Stimulated activated CD8-positive, alpha-beta memory T cell treated with anti-CD3 and anti-CD28 coated beads, Interleukin-4, amount 100 ng/mL, for 1 hour (primary cell): ENCODE measurements at places on chromosomes 7 and 10.

DNA sequence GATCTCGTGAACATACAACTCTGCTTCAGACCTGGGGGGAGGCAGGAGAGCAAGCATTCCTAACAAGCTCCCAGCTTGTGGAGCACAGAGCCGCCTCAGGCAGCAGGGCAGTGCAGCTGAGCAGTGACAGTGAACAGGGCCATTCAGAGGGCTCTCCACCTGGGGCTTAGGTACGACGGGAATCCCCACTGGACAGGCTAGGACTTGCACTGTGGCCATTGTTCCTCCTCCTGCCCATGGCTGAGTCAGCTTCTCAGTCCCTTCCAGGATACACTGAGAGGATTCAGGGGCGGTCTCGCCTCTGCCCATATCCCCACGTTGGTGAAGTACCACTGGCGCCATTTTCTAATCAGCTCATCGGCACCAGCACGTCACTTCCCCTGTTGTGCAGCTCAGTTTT is 71.1 kb downstream of the FIGNL1 start:
- DNase-seq = no peak

DNA sequence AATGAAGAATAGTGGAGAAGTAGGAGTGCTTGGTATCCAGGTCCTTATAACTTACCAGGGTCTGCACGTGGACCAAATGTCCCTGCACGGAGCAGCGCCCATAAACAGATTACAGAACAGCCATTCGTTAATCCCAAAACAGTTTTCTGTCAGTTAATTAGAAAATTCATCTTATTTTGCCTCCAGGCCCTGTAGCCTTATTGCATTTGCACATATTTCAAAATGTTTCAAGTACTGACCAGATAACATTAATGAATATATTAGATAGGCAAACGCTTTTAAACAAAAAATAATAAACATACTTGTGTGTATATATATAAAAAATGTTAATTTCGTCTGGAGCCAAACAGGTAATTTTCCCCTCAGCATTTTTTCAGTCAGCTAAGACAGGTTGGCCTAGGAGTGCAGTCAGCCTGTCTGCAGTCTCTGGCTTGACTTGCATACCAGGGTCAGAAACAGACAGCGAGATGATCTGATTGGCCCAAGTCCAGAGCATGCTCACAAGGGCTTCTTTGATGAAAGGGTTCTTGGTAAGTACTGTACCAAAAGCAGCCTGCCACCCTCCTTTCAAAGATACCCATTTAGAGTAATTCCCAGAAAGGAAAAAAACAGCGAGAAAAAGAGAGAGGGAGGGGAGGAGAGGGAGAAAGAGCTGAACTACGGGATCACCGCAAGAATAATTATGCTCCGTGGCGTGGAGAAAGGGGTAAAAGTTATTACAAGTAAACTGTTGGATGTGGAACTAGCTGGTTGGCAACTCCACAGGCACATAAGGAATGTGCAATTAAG is 194.4 kb upstream of the TCF7L2 start:
- DNase-seq = no peak

DNA sequence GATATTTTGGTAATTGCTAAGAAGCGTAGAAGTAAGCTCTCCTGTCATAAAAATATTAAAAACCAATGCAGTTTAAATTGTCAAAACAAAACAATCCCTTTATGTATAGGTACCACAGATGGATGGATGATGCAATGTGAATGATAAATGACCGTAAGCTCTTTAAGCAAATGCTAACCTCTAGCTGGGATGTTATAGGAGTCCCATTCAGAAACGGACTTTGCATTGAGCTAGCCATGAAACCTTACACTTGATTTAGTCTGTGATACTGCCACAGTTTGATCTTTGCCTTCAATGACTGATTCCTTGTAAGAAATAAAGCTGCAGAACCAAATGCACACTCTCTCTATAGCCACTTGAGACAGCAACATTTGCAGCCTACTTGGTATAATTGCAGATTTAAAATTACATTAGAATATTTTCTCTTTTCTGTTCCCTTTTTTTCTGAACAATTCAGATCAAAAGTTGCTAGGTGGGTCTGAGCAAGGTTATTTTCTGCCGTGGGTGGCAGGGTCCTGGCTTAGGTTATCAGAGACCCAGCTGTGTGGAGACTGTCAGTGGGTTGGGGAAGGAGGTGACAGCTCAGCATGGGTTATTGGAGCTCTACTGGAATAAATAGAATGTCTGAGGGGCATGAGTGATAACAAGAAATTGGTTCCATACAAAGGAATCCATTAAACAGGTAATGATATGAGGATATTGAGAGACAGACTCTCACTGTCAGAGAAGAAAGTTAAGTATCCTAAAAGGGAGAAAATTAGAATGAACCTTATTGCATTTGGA is 258.8 kb upstream of the CDC14C start:
- DNase-seq = no peak

DNA sequence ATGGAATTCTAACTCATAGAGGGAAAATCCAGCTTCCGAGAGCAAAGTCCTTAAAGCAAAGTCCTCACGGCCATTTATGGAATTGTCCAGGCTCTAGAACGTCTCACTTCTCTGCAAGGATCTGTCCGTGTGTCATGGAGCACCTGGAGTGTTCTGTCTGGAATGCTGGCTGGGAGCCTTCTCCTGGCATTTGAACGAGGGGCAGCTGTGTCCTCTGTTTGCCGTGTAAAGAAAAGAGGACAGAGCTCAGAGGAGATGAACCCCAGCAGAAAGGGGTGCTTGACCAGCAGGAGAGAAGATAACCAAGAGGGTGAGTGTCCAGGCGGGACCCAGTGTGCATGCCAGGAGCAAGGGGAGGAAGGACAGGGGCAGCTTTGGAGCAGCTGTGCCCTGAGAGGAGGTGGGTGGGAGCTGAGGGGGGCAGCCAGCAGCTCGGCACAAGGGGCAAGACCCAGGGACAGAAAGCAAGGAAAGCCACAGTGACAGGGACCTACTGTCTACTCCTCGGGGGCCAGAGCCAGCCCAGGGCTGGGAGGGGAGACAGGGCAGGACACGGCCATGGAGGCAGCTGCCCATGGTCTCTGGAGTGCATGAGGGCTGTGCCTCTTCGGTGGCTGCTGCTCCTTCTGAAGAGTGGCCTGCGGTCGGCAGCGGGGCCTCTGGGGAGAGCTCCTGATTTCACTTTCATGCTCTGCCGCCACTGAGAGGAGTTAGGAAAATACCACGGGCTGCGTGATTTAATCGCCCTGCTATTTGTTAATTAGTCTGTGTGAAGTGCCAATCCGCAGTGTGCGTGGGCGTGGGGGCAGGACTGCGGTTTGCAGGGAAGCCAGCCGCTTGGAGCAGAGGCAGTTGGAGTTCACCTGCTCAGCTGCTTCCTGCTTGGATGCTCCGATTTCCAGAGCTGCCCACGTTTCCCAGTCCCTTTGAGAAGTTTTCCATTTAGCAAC is 149.3 kb upstream of the SHH start:
- DNase-seq = no peak

DNA sequence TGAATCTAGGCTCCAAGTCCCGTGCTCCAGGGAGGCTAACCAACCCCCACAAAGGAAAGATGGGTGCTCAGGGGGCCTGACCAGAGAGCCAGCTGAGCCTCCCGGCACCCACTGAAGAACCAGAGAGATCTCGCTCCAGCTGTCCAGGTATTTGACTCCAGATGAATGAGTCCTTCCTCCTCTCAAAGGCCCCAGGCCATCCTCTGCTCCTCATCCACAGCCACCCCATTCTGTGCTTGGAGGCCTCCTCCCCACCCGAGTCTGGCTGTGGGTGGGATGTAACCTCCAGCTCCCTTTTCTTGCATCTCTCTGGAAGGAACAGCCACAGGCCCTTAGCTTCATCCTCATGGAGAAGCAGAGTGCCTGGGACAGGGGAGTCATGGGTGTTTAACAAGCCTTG is 44.6 kb downstream of the VSTM4 start:
- DNase-seq = no peak

DNA sequence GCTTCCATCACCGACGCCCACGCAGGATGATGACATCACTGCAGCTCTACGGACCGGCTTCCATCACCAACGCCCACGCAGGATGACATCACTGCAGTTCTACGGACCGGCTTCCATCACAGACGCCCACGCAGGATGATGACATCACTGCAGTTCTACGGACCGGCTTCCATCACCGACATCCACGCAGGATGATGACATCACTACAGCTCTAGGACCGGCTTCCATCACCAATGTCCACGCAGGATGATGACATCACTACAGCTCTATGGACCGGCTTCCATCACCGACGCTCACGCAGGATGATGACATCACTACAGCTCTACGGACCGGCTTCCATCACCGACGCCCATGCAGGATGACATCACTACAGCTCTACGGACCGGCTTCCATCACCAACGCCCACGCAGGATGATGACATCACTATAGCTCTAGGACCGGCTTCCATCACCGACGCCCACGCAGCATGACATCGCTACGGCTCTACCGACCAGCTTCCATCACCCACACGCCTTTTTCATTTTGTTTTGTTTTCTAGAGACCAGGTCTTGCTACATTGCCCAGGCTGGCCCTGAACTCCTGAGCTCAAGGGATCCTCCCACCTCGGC is 29.5 kb downstream of the GPER1 start:
- DNase-seq = no peak

DNA sequence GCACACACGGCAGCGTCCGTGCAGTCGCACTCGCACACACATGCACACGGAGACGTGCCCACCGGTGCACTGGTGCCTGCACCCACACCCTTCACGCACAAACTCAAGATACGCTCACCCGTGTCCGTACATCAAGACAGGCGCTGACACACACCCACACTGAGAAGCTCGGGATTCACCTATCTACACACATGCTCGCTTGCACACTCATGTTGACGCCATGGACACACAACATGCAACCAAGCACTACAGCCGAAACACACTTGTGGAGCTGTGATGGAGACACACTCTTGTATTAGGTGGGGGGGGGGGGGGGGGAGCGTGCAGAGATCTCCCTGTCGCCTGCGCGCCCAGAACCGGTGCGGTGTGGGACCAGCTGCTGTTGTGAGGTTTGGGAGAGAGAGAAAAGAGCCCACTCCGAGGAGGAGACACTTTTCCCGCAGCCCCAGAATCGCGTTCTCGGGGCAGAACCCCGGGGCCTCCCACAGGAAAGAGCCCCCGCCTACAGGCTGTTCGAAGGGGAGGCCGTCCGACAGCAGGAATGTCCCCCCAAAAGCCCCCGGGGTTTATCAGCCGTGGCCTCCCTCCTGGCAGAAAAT is 605 bp upstream of the NFKB2 start:
- DNase-seq = no peak

GRCh38 chr7:158804335-158804734 is 25.0 kb downstream of the ESYT2 start:
- no peak for DNase-seq

DNA sequence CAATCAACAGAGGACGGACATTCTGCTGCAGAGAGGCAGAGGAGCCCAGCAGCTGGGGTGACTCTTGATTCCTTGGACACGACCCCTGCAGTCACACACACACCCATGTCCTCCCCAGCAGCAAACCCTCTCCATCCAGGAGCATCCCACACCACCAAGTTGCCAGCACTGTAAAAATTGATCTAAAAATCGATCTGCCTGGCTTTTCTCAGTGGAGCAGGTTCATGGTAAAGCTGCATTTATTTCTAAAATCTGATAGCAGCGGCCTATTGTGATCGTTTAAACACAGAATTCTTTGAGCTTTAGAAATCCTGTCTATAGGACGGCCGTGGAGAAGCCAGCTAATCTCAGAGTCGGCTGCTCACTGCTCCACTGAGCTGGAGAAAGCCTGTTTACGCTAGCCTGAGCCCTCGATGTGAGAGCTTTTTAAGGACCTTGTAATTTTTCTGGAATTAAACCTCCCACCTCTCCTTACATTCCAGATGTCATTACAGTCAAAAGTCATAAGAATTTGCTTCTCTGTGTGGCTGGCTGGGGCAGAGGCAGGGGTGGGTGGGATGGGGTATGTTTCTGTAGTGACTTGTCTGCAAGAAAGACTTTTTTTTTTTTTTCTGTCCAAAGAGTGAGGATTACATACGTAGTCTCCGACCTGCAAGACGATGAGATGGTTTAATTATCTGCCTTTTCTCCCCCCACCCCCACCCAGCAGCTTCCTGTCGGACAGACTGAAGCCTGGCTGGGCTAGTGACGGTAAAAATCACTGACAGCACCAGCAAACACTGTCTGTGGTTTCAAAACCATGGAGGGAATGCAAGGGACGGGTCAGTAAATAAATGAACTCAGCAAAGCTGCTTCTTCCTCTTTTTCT is 31.6 kb downstream of the TRIM8 start:
- DNase-seq = no peak

GRCh38 chr10:133161486-133162109 is 1.6 kb downstream of the KNDC1 start:
- DNase-seq = no peak

DNA sequence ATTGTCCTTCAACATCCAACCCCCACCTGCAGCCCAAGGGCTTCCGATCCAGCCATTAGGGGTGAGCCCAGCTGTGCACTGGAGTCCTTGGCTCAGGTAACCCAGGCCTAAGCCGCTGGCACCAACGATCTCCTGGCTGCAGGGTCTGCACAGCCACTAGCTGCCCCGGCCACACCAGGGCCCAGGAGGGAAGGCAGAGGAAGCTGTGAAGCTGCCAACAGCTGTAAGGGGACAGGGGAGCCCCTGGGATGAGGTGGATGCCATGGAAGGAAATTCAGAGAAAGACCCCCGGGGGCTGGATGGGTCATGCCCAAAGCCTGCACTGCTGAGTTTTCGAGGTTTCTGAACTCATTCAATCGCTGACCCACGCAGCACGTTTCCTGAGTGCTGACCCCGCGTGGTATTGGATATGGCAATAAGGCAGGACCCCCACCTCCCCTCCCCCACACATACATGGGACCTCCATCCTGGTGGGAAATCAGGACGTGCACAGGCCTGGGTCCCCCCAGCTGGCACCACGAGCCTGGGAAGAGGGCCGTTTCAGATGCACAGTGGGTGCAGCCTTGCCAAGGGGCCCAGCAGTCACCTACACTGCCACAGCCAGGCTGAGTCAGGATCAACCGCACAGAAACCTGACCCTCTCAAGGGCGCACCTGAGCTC is 170.3 kb downstream of the DIP2C start:
- DNase-seq = no peak

DNA sequence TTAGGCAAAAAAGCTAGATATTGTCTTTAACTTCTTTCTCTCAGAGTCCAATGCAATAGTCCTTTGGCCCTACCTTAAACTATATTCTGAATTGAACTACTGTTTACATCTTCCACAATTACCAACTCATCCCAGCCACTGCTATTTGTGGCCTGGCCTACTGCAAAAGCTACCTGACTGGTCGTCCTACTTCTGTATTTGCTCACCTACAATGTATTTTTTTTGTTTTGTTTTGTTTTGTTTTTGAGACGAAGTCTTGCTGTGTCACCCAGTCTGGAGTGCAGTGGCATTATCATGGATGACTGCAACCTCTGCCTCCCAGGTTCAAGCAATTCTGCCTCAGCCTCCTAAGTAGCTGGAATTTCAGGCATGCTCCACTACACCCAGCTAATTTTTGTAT is 51.2 kb downstream of the ARL4A start:
- DNase-seq = no peak
